Sigmoid colon (tissue), 7 donors: ENCODE measurements at places on chromosomes 3 and 15. TPM values are rescaled to one million over a fixed set of nuclear protein-coding genes. Genes with fewer than 3 reads are reported as not detected.

DNA sequence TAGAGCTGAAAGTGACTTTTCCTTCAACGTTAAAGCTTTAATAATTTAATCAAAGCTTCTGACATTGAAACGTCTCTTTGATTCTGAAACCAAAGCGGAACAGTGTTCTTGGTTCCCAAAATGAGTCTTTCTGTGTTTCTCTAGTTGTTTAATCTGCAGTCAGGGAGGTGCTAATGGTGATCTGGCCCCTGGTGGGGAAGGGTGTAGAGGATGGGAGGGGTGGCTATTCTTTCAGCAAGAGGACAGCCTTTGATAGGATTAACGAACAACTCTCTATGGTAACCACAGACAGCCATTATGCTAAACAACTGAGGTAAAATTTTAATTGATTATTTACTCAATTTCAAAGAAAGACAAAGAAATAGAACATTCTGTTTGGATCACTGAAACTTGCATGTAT lies 79.9 kb upstream of the CADPS start:
- H3K27me3 ChIP-seq = no peaks in the 10 kb centered on the region
- no peak overlapping the region for H3K27ac ChIP-seq
- no peaks in the 10 kb centered on the region for H3K36me3 ChIP-seq
- DNase-seq = no peak
- H3K4me1 ChIP-seq = no peaks in the 10 kb centered on the region

DNA sequence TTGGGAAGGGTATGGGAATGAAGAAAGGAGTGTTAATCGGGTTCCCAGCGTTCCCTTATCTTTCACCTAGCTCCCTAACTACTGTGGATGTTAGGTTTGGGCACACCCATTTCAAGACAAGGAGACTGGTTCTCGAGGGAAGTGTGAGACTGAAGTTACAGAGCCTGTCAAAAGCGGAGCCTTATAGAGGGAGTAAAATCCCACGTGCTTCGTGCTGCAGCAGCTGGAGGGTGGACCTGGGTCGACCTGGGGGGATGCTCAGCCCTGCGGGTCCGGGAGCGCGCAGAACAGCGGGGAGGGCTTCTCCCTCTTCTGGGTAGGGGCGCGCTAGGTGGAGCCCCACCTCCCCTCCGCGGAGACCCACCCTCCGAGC lies 314 bp upstream of the TMED3 start:
- H3K4me1 ChIP-seq = peaks cover 11% of the 10 kb centered on the region
- H3K36me3 ChIP-seq = peaks cover 23% of the 10 kb centered on the region
- H3K27ac ChIP-seq = no peak overlapping the region
- DNase-seq = no peak

GRCh38 chr15:70203981-70204560 lies 106.4 kb upstream of the TLE3 start:
- no peaks in the 10 kb centered on the region for H3K36me3 ChIP-seq
- no peak overlapping the region for H3K4me3 ChIP-seq
- peaks cover 33% of the 10 kb centered on the region for H3K4me1 ChIP-seq
- no peak overlapping the region for H3K27ac ChIP-seq
- DNase-seq = no peak
- H3K27me3 ChIP-seq = no peaks in the 10 kb centered on the region

DNA sequence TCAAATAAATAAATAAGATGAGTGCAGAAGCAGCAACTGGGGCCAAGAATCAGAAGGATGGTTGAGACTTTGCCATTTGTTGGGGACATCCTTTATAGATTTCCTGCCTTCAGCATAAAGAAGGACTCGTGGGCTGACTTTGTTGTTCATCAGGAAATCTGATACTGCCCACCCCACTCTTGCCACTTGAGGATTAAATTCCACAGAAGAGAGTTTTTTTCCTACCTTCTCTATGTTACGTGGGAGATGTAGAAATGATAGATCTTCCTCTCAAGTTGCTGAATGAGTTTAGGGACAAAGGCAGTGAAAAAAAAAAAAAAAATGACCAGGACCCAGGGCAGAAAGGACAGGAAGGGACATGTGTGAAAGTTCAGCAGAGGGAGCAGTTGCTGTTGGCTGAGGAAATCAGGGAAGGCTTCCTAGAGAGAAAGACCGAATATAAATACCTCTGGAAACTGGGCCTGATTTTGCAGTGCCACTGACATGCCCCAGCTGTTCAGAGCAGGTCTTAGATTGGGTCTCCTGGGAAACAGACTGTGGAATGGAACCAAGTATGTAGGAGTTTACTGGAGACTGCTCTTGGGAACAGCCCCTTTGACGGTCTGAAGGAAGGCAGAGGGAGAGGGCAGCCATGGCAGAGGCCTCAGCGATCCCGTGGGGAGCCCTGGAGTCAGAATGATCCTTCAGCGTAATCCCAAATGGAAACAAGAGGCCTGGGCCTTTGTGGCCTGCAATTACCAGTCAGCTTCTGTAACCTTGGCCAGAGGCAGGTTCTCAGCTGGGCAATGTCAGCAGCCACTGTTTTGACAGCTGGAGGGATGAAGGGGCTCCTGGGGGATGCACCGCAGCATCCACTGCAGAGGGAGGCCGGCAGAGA lies 50.9 kb downstream of the C3orf20 start:
- H3K4me1 ChIP-seq = peaks cover 32% of the 10 kb centered on the region
- H3K27me3 ChIP-seq = no peaks in the 10 kb centered on the region
- H3K36me3 ChIP-seq = no peaks in the 10 kb centered on the region

GRCh38 chr3:181700168-181701087 lies 11.3 kb upstream of the SOX2 start:
- H3K27me3 ChIP-seq = peaks cover 100% of the 10 kb centered on the region
- no peak overlapping the region for H3K4me3 ChIP-seq
- no peaks in the 10 kb centered on the region for H3K4me1 ChIP-seq

TEX55 gene
- not detected for total RNA-seq

ITPKA gene
- total RNA-seq = 1.4 TPM

GPR156 gene
- total RNA-seq = 1.5 TPM

STX19 gene
- total RNA-seq = not detected

WDR93 gene
- not detected for total RNA-seq

GRCh38 chr3:184233127-184233843 lies 3.9 kb downstream of the VWA5B2 start:
- H3K4me1 ChIP-seq = peaks cover 24% of the 10 kb centered on the region
- H3K27me3 ChIP-seq = peaks cover 37% of the 10 kb centered on the region
- DNase-seq = no peak
- no peak overlapping the region for H3K4me3 ChIP-seq
- H3K36me3 ChIP-seq = no peaks in the 10 kb centered on the region

GRCh38 chr3:64792445-64792844 lies 104.6 kb upstream of the ADAMTS9 start:
- H3K27ac ChIP-seq = no peak overlapping the region
- no peaks in the 10 kb centered on the region for H3K27me3 ChIP-seq
- H3K36me3 ChIP-seq = no peaks in the 10 kb centered on the region
- DNase-seq = no peak
- no peak overlapping the region for H3K4me3 ChIP-seq

PLA1A gene
- total RNA-seq = 4.6 TPM

DNA sequence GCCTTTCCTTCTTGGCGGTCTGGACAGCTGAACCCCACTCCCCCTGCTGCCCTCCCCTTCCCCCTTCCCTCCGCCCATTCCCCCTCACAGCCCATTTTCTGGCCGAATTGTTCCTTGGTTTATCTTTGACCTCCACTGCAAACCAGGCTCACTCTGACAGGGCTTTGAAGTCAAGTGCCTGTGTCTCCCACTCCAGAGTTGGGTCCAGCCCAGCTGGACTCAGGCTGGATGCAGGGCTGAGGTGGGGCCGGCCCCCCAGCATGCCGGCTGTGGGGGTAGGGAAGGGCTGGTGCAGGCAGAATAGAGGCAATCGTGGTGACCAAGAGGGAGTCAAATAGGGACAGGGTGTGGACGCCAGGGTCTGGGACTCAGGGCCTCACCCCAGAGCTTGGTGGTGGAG lies 57.0 kb upstream of the MRPS22 start:
- no peaks in the 10 kb centered on the region for H3K4me1 ChIP-seq
- H3K4me3 ChIP-seq = no peak overlapping the region
- no peak overlapping the region for H3K27ac ChIP-seq

CCDC33 gene
- total RNA-seq = not detected

DNA sequence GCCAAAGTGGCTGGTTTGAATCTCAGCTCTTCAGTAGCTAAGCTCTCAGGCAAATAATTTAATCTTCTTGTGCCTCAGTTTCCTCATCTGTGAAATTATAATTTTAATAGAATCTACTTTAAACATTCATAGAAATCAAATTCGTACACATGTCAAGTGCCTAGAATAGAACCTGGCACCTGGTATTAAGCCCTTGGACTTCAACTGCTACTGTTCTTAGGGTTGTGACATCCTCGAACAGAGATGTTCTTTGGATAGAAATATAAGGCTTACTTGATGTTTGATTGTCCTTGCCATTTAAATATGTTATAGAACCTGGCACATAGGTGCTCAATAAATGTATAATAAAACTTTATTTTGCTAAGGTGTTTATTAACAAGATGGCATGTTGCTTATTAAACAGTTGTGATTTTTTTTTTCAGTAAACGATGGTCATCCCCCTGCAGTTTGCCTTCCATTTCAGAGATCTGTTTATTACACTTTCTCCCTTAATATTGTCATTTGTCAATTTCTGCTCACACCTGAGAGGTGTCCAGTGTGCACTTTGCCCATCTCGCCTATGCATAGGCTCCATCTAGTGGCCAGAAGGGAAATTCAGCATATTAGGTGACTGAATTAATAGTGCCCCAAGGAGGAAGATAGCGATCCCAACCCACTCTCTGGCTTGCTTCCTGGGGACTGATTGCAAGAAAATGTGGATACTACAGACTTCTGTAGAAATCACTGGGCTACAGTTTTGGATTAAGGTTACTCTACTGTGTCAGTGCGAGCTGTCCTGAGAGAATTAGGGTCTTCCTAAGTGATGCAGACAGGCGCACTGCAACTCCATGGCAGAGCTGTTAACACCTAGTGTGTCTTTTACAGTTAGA lies 10.7 kb downstream of the IGF1R start:
- no peaks in the 10 kb centered on the region for H3K4me1 ChIP-seq
- H3K36me3 ChIP-seq = no peaks in the 10 kb centered on the region
- H3K4me3 ChIP-seq = no peak overlapping the region
- peak overlapping the region; percentile 65 for H3K27ac ChIP-seq
- no peak for DNase-seq

DNA sequence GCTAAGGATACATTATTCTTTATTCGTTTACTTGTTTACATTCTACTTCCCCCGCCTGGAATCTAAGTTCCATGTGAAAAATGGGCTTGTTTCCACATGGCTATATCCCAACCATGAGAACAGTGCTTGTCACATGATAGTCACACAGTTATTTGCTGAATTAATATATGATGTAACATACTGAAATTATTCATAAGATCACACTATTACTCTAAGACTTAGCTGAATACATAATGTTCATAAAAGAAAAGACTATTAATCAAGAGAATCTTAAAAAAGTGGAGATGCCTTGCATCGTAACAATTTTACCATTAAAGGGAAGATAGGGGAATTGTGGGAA lies 6.5 kb downstream of the PBRM1 start:
- H3K4me1 ChIP-seq = peaks cover 26% of the 10 kb centered on the region
- no peak for DNase-seq
- no peak overlapping the region for H3K4me3 ChIP-seq
- no peaks in the 10 kb centered on the region for H3K27me3 ChIP-seq

- no peak overlapping the region for H3K27ac ChIP-seq
- H3K4me3 ChIP-seq = no peak overlapping the region
- DNase-seq = no peak
- no peaks in the 10 kb centered on the region for H3K27me3 ChIP-seq
Measured at GRCh38 chr15:31503256-31503655, 176.6 kb downstream of the KLF13 start.

SPATA12 gene
- total RNA-seq = not detected

TRIM42 gene
- not detected for total RNA-seq
